Activated T-helper 2 cell treated with anti-CD3 and anti-CD28 coated beads, Interferon-gamma antibody, Interleukin-2, Interleukin-4, amounts not matched to agents 10 μg/mL and 5 μg/mL and 100 μg/mL, durations not matched to agents 14 hours and 24 hours and 36 hours (primary cell): ENCODE measurements at places on chromosomes 7 and 10. TPM values are rescaled to one million over a fixed set of nuclear protein-coding genes. Genes with fewer than 3 reads are reported as not detected.

The MEIG1 gene
- 0.62 TPM in 1 of 2 replicates, not detected in the other for total RNA-seq

The TAX1BP1 gene
- total RNA-seq = 90.6 and 97.1 TPM in 2 replicates

DNA sequence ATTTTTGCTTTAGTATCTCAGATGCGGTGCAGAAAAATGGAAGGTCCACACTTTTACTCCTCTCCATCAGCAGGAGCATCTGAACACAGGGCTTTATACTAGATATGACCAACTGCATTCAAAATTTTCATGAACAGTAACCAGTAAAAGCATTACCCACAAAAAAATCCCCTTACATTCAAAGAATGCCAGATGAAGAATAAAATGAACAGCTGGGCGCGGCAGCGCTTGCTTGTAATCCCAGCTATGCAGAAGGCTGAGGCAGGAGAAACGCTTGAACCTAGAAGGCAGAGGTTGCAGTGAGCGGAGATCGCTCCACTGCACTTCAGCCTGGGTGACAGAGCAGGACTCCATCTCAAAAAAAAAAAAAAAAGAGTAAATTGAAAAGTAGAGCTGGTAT is 3.1 kb downstream of the SAR1A start:
- no peaks in the 10 kb centered on the region for H3K27me3 ChIP-seq
- peak overlapping the region; percentile 40 for H3K27ac ChIP-seq
- H3K4me1 ChIP-seq = peaks cover 58% of the 10 kb centered on the region
- peak overlapping the region; percentile 39 for H3K4me3 ChIP-seq
- DNase-seq = no peak
- peaks cover 62% of the 10 kb centered on the region for H3K36me3 ChIP-seq

The RPEL1 gene
- total RNA-seq = not detected in 2 replicates

DNA sequence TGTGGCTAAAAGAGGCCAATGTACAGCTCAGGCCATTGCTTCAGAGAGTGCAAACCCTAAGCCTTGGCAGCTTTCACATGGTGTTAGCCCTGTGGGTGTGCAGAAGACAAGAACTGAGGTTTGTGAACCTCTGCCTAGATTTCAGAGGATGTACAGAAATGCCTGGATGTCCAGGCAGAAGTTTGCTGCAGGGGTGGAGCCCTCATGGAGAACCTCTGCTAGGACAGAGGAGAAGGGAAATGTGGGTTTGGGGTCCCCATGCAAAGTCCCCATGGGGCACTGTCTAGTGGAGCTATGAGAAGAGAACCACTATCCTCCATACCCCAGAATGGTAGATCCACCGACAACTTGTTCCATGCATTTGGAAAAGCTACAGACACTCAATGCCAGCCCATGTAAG is 12.4 kb downstream of the SORCS1 start:
- H3K36me3 ChIP-seq = no peaks in the 10 kb centered on the region
- H3K27ac ChIP-seq = no peak overlapping the region
- DNase-seq = no peak
- H3K4me3 ChIP-seq = no peak overlapping the region

GRCh38 chr7:47648275-47648925 is 66.5 kb upstream of the TNS3 start:
- peaks cover 9% of the 10 kb centered on the region for H3K4me1 ChIP-seq
- H3K27me3 ChIP-seq = no peaks in the 10 kb centered on the region
- no peak for DNase-seq
- H3K27ac ChIP-seq = no peak overlapping the region
- H3K4me3 ChIP-seq = no peak overlapping the region
- H3K36me3 ChIP-seq = no peaks in the 10 kb centered on the region

The PLEKHS1 gene
- total RNA-seq = not detected in 2 replicates

The MYPN gene
- total RNA-seq = not detected in 2 replicates

DNA sequence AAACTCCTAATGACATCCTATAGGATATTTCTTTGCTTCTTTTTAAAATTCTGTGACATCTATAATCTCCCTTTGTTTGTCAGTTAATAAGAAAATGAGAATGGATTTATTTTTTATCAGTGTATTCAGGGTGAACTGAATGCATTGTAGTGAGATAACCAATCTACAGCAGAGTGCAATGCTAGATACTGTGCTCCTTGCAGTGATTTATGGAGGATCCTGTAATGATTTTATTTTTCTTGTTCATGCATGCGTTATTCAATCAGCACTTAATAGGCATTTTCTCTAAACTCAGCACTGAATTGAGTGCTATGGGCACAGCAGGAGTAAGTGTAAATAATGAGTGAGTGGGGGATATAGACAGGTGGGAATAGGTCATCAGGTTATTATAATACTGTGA is 253.9 kb downstream of the CDK14 start:
- no peaks in the 10 kb centered on the region for H3K27me3 ChIP-seq
- no peaks in the 10 kb centered on the region for H3K4me1 ChIP-seq
- no peaks in the 10 kb centered on the region for H3K36me3 ChIP-seq
- no peak overlapping the region for H3K4me3 ChIP-seq
- no peak overlapping the region for H3K27ac ChIP-seq

The NKX6-2 gene
- total RNA-seq = not detected in 2 replicates

- H3K27ac ChIP-seq = no peak overlapping the region
- peaks cover 22% of the 10 kb centered on the region for H3K27me3 ChIP-seq
- DNase-seq = no peak
These were observed 46.7 kb downstream of the CAV1 start for GRCh38 chr7:116571552-116571951.

DNA sequence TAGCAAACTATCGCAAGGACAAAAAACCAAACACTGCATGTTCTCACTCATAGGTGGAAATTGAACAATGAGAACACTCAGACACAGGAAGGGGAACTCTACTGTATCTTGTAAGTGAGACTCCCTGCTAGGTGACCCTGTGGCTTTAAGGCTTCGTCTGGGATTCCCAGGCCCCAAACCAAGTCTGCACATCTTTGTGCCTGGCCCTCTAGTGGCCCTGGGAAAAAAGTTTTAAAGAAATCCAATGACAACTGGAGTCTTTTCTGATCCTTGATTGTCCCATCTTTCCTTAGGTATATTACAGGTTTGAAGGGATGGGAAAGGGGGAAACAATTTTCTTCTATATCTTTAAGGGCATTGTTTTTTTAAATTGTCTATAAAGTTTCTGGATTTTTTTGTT is 10.6 kb upstream of the LIPM start:
- H3K27me3 ChIP-seq = peaks cover 20% of the 10 kb centered on the region
- H3K27ac ChIP-seq = no peak overlapping the region
- no peak overlapping the region for H3K4me3 ChIP-seq
- peaks cover 31% of the 10 kb centered on the region for H3K4me1 ChIP-seq

The PLCE1 gene
- total RNA-seq = 0.02 TPM in 2 replicates

GRCh38 chr10:62175251-62175650 is 93.4 kb downstream of the RTKN2 start:
- H3K27me3 ChIP-seq = no peaks in the 10 kb centered on the region
- H3K4me1 ChIP-seq = peaks cover 44% of the 10 kb centered on the region
- no peak overlapping the region for H3K27ac ChIP-seq
- peaks cover 68% of the 10 kb centered on the region for H3K36me3 ChIP-seq
- no peak overlapping the region for H3K4me3 ChIP-seq

DNA sequence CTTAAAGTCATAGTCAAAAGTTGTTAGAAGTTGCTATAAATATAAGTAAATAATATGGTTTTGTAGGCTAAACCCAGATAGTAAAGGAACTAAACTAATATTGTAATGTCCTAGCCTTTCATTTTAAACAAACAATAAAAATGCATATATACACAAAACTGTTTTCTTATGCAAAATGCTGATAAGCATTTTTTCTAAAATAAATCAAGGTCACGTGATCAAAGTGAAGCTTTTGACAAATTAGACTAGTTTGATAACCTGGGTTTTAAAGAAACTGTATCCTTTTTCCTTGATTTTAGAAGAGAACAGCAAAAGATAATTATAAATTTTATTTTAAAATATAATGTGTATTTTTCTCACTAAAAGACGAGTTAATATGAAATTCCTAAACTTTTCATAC is 313.3 kb downstream of the PCDH15 start:
- no peak overlapping the region for H3K27ac ChIP-seq
- H3K36me3 ChIP-seq = no peaks in the 10 kb centered on the region
- H3K4me3 ChIP-seq = no peak overlapping the region
- H3K27me3 ChIP-seq = no peaks in the 10 kb centered on the region
- no peaks in the 10 kb centered on the region for H3K4me1 ChIP-seq

The C7orf57 gene
- total RNA-seq = 0.11 and 0.18 TPM in 2 replicates
